ENCODE measurements at places on chromosomes 7 and 10.

GRCh38 chr7:40680657-40681056 is 545.9 kb downstream of the SUGCT start:
- DNase-seq, result peak; percentile 28

GRCh38 chr7:94348142-94348541 is 46.6 kb upstream of the COL1A2 start:
- DNase-seq, result peak; percentile 98

DNA sequence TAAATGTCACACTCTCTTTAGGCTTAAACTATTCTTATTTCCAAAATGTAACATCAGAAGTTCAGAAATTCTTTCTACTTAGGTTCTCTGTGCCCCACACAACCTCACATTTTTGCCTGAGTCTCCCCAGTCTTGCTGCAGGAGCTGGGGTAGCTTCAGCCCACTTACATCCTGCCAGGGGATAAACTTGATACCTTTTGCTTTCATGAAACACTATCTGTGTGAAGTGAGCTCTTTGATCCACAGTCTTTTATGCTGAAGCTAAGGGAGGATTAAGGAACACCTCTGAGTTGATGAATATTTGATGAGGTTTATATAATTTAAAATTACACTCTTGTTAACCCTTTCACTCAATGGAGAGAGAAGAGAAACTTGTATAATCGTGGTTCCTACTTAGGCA is 341.0 kb downstream of the AUTS2 start:
- no peak for DNase-seq

DNA sequence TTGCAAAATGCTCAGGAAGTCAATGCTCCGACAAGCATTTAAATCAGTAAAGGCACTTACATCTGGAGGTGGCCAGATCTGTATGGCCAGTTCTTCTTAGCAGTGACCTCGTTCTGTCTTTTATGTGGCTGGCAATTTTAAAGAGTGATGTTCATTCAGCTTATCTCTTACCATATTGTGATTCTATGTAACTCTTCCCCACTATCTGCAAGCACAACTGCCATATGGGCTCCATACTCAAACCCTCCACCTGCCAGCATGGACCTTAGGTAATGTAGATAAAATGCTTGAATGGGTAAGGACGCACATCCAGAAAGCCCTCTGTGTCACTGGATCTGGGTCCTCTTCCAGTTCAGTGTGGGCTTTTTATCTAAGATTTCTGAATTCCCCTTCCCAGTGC is 42.4 kb upstream of the STK17A start:
- DNase-seq, result no peak

GRCh38 chr10:83555264-83555663 is 584.0 kb upstream of the GHITM start:
- peak; percentile 57 for DNase-seq

Measured in fibroblast of skin of back (primary cell).